ENCODE measurements at places on chromosomes 5 and 9. TPM values are rescaled to one million over a fixed set of nuclear protein-coding genes. Genes with fewer than 3 reads are reported as not detected.

ZDHHC21 gene
- total RNA-seq: 13.9 TPM

- DNase-seq: peak; percentile 96
These were observed 266.8 kb downstream of the CWC27 start for GRCh38 chr5:65035211-65036206.

DNA sequence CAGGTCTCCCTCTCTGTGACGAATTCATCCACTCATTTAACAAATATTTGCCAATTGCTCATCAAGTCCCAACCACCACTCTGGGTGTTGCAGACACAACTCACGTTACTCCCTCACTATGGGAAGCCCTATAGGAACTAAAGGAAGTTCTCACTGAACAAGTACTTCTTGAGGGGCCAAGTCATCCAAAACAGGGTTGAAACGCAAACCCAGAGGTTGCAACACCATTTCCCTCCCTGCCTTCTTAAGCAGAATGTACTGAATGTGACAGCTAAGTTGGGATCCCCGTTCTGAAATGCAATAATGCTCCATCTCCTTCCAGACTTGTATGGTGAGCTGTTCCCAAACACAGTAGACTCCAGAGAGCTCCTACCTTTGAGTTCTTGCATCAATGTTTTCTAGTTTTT, 34.3 kb downstream of the EPB41L4B start:
- DNase-seq: no peak

DNA sequence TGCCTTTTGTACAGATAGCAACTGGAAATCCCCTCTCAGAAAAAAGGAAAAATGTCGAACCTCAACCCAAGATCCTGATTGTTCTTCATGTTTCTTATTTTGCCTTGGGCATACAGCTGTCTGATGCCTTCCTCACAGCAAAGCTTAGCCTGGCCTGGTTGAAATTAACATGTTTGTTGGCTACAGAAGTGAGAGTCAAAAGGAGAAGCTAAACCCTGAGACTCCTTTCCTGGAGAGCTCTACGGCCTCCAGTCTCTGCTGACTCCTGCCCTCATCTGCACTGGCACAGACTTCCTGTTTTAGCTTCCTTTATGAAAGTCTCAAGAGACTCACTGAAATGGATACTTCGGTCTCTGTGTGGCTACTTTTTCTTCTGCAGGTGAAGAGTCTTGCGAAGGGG, 186.7 kb downstream of the PARP8 start:
- no peak for DNase-seq

GRCh38 chr9:80305136-80305535, 733.4 kb downstream of the TLE4 start:
- DNase-seq: no peak

GRCh38 chr9:123174887-123175518, 93.4 kb downstream of the STRBP start:
- DNase-seq: no peak

DNA sequence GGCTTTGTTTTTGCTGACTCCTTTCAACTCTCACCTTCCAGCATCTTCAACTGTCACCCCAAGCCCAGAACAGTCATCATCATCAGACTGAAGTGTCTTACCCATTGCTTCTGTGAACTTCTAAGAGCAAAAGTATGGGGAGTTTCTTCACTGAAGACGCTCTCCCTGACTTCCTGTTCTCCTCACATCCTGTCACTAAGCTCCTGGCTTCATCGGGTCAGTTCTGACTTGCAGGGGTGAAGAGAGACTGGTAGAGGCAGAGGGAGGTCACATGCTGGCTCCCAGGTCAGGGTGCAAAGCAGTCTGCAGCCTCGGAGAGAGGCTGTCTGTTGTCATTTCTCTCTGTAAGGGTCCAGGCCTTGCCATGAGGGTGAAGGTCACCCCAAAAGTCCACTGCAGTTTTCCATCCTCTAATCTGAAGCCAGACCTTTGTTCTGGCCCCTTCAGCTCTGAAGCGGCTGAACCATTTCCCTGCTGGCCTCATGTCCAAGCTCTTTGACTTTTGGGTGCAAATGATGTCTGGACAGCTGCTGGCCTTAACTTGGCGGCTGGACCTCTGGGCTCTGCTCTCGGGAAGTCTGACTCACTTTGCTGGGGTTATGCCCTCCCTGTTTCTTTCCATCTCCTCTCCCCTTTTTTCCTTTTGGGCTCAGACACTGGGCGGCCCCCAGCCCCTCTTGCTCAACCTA, 305.0 kb downstream of the RAB3C start:
- DNase-seq: peak; percentile 92

DNA sequence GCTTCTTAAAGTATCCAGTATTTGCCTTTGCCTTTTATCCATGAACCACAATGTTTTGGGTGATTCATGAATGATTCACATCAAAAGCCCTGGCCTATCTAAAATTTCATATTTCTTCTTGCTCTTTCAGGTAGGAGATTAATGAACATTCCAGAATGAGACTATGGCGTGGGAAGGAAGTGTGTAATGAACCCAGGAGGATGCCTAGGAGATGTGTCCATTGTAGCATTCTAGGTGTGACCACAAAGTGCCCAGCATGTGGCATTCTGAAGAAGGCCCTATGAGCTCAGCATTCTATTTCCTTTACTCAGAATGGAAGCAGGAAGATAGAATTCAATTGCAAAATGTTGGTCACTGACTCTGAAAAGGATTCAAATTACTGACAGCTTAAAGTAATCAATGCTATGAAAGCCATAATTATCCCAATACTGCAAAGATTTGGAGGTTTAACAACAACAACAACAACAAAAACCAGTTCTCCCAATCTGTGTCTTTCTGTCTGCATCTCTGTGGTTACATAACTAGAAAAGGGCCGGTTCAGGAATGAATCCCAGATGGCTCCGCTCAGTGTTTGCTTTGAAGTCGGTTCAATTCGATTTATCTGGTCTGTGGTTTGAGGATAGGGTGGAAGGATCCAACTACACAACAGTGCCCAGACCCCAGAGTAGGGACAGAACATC, 126.7 kb downstream of the FOXD1 start:
- DNase-seq: no peak

STPG3 gene
- not detected for total RNA-seq

- no peak for DNase-seq
These were observed 48.8 kb upstream of the GALNT10 start for GRCh38 chr5:154141745-154142221.

DNA sequence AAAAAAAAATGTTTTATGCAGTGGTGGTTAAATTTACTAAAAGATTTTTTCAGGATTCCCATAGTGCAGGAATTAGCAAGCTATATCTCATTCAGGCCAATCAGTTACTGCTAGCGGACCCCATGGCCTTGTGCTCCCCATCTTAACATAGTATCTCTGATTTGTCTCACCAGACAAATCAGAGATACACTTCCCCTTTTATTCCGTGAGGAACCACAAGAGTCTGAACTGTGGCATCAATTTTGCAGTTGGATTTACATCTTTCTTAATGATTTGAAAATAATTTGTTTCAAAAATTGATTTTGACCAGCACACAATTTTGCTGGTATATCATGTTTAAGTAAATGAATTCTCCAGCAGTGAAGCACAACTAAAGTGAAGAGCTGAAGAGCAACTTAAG, 17.9 kb downstream of the ITGA1 start:
- no peak for DNase-seq

GRCh38 chr9:128636556-128637530, 19.8 kb downstream of the DYNC2I2 start:
- no peak for DNase-seq

DNA sequence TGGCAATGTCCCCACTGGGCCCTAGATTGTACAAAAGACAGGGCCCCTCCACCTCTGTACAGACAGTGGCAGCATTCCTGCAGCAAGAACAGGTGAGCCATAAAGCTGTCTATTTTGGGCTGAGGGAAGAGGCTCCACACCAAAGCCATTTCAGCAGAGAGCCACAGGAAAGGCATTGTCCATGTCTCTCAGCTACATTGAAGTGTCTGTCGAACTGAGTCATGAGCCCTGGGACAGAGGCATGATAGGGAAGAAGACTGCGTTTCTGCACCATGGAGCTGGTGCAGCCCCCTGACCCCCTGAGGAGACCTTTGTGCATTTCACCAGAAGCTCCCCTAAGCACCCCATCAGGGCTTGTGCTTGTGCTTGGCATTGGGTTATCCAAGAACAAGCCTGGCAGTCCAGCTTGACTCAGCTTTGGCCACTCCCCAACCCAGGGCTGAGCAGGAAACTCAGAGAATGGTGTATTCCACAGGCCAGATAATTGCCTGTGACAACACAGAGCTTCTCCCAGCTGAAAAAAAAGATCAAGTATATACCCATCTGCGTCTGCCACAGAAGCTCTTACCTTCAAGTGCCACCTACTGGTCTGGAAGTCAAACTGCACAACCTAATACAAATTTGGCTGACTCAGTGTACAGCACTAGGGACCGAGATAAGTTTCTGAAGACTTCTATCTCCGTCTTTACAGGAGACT, 5.9 kb upstream of the FRMD3 start:
- DNase-seq: no peak

GABRA6 gene
- not detected for total RNA-seq

DNA sequence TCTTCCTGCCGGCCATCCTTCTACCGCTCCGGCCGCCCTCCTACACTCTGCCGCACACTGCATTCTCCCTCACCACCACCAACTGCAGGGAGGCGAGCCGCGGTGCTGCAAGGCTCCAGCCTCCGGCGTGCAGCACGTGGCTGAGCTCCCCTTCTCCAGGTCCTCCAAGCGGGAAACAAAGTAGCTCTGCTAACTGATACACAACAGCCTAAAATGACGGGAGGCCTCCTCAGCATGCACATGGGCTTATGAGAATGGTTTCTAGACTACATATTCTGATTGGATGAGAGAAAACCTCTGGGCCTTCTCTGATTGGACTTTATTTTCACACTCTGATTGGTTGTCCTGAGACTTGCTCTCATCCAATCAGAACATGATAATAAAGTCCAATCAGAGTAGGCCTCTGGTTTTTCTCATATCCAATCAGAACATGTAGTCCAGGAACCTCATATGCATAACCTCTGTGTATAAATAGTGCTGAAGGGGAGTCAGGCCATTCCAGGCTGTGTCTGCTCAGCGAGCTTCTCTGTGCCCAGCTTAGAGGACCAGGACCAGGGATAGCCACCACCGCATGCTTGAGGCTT, 27.0 kb upstream of the ZNF354B start:
- DNase-seq: no peak

- no peak for DNase-seq
These were observed 611.6 kb downstream of the PRELID2 start for GRCh38 chr5:145223582-145223981.

DNA sequence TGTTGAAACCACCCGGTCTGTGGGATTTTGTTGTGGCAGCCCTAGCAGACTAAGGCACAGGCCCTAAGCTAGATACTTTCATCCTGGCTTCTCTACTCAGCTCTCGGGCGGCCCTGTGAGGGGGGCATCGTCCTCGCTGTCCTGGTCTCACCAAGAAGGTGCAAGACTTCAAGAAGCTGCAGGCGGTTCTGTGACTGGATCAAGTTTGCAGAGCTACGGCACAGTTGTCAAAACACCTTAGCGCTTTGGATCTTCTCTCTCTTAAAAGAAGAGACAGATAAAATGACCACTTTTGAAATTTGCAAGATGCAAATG, 119.4 kb upstream of the PHYKPL start:
- DNase-seq: no peak

RASGRF2 gene
- 5.1 TPM for total RNA-seq

- no peak for DNase-seq
These were observed 20.9 kb downstream of the CYFIP2 start for GRCh38 chr5:157286761-157287211.

- DNase-seq: peak; percentile 87
These were observed at the start of gene MAP1B for GRCh38 chr5:72107131-72107900. MAP1B (plus strand) TSS chr5:72107475; CDS start chr5:72107532, 57 bp downstream.

- no peak for DNase-seq
These were observed 817 bp downstream of the SLC6A19 start for GRCh38 chr5:1202026-1202797.

GRCh38 chr5:122874179-122874875, 28.9 kb downstream of the SNX24 start:
- DNase-seq: no peak

- no peak for DNase-seq
These were observed 78.1 kb downstream of the CEMIP2 start for GRCh38 chr9:71690063-71690688.

- DNase-seq: no peak
These were observed 109.1 kb downstream of the ALDH1A1 start for GRCh38 chr9:72843520-72844439.

GADD45G gene
- 20.7 TPM for total RNA-seq

- DNase-seq: no peak
These were observed 575.9 kb downstream of the RAB3C start for GRCh38 chr5:59158637-59159391.

ANGPTL2 gene
- total RNA-seq: 55.9 TPM

- DNase-seq: no peak
These were observed 255.5 kb downstream of the MAN2A1 start for GRCh38 chr5:109945097-109945678.

- DNase-seq: peak; percentile 93
These were observed 53.4 kb downstream of the TENT4A start for GRCh38 chr5:6766604-6767093.

GRCh38 chr5:138692370-138692769, 60.9 kb upstream of the CTNNA1 start:
- DNase-seq: no peak

DNA sequence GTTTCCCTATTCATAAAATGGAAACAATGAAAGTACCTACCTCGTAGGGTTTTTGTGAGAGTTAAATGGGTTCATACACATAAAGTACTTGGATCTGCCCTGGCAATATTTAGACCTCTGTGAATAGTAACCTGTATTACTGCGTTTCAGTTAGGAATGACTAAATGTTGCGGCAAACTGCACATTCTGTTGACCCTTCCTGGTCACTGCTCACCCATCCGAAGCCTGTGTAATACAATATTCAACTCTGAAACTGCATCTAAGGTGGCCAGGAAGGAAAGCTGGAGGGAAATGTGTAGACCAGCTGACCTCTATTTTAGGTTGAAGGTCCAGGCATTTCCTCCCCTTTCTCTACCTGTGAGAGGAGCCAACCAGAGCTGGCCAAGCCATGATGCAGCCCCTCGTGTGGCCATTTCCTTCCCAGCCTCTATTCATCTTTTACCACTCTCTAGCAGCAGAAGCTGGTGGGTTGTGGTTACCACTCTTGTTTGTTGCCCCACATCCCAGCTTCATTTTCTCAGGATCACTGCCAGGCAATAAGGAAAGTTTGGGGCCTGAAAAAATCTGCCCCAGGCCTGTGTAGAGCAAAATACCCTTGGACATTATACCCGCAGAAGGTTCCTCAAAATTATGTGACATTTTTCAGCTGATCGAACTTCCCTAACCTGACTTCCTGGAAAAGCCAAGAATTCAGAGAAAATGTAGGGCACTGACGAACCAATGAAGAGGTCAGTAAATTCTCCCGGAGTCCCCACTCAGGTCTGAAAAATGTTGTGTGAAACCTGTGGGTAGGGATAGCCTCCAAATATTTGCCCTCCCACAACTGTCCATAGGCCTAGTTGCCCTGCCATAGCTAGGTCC, 20.5 kb upstream of the PDCD1LG2 start:
- no peak for DNase-seq

CNTLN gene
- total RNA-seq: 10.8 TPM

DNA sequence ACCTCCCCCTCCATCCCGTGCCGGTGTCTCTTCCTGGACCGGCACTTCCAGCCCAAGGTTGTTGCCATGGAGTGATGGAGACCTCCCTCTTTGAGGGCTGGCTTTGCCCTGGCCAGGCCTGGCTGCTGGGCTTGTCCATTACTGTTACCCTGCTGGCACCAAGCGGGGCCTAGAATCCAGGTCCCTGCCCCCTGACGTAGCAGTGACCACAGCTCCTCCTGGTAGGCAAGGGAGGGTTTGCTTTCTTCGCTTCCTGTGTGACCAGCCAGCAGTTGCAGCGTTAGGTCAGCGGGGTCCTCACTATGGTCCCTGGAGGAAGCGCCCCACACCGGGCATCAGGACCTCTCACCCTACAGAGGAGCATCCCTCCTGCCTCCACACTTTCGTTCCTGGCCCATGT, 146.7 kb upstream of the COL5A1 start:
- DNase-seq: peak; percentile 57

Measured in posterior vena cava (tissue), 2 donors.